ENCODE measurements at places on chromosomes 12 and 14.

GRCh38 chr12:124392271-124392666 is 97.4 kb downstream of the RFLNA start:
- DNase-seq = no peak

GRCh38 chr12:124898200-124898922 is 16.1 kb downstream of the UBC start:
- peak; percentile 44 for DNase-seq

GRCh38 chr14:100748944-100749343 is 22.3 kb downstream of the DLK1 start:
- DNase-seq = no peak

DNA sequence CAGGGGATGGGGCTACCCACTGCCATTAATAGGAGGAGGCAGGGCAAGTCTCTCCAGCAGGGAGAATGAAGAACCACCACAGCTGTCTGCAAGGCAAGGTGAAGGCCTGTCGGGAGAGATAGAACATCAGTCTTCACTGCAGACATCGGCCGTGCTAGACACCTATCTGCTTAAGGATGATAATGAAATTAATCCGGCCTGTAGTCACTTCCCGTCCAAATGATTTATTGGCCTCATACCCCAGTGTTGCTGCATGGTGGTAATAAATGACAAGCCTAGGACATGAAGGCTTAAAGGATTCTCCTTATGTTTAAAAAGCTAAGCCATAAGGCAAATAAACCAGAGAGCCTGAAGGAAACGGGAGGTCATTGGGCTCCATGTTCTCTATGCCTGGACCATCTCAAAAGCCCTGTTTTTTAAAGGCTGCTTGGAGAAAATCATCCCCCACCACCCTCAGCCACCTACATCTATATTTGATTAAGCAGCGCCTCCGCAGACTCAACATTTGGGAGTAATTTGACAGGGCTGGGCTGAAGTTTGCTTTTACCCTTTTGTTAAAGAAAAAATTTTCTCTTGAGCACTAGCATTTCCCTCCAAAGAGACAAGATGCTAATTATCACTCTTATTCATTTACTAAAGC is 137.7 kb downstream of the PLXNC1 start:
- DNase-seq = no peak

DNA sequence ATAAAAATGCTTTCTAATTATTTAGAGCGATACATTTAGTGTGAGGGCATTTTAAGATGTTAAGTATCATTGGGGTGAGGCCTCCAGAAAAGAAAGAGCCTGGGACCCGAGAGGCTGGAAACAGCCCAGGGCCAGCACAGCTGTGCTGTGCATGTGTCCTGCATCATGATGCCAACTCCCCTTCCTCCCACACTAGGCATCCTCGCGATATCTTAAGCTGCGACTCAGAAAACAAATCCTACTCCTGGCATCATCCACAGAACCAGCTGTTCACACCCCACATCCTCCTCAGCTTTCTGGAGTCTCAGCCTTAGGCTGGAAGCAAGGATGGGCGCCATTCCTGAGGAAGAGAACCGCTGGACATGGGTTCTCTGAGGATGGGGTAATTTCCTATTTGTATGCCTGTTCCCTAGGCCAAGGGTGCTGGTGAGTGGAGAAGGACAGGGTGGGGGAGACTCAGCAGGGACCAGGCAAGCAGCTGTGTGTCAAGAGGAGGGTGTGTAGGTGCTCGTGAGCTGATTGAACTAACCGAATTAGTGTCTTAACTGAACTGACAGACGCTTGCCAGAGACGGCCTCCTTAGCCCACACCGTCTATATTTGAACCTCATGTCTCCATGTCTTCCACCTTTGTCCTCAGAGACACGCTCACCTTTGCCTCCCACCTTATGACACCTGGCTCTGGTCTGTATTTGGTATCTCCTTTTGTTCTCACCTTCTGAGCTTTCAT is 15.6 kb upstream of the MCRS1 start:
- no peak for DNase-seq

- no peak for DNase-seq
Measured at GRCh38 chr14:91215381-91215780, 29.1 kb downstream of the GPR68 start.

- no peak for DNase-seq
Measured at GRCh38 chr14:27739657-27740156, 1026.9 kb upstream of the FOXG1 start.

DNA sequence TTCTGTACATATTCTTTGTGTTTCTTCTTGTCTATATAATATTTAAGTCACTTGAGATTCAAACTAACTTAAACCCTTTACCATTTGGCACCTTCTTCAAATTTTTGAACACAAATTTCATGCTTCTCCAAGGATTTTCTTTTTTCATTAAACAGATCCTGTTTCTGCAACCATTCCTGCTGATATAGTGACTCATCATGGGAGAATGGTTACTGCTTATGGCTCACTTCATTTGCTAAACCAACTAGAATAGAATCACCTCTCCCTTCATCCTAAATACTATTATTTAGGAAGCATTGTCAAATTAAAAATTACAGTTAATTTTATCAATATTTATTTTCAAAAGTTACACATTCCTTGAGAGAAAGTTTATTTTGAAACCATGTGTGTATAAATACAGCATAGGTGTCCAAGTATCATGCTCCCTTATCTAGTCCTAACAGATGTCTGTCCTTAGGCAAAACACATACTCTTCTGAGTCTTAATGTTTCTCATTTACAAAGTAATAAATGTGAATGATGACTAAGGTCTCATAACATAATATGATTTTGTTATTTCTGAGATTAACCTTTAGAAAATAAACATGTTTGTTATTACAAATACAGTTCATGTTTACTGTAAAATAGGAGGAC is 40.7 kb downstream of the PLCZ1 start:
- DNase-seq = no peak

DNA sequence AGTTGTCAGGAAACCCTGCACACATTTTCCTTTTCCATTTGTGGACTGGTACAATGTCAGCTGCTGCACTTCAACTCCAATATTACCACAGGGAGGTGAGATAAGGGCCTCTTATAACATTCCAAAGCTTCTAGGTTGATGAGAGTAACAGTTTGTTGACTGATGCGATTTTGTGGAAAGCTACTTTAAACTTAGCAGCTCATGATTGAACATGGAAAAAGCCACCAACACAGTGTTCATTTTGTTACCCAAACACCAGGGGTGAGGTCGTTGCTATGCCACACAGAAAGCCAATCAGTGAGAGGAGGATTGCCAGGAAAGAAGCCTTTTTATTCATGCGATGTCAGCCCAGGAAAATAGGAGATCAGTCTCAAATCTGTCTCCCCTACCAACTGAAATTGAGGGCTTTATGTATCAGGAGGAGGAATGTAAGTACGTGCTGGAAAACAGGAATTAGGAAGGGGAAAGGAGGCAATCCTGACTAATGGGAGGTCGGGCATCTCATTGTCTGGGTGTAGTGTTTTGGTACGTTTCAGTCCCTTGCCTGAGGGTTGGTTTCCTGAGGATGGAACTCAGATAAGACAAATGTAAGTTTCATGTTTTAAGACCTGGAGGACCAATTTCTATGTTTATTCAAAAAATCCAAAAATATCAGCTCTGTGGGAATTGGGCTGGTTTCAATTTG is 92.7 kb upstream of the PLEKHA5 start:
- no peak for DNase-seq

DNA sequence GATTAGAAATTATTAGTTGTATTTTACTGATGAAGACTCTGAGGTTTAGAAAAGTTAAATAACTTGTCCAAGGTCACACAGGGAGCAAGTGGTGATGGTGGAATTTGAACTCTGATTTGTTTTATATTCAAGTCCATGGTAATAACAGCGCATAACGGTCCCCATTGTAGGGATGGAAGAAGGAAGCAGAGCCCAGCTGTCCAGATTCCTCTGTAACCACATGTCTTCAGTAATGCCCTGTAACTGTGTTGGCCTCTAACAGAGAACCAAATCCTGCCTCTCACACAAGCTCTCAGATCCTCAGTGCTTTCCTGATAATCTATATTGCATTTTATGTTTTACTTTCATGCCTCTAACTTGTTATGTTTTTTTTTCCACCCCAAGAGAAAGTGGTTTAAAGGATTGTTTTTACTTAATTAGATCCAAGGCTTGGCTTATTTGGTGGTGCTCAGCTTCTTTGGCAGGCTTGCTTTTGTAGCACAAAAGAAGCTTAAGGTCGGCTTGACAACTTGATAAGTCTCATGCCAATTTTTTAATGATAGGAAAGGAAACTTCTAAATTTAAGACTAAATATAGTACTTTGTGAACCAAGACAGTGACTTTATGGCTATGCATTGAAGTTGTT is 105.1 kb upstream of the SEL1L start:
- DNase-seq = no peak

GRCh38 chr12:15818418-15818817 is 29.2 kb upstream of the EPS8 start:
- DNase-seq = no peak

DNA sequence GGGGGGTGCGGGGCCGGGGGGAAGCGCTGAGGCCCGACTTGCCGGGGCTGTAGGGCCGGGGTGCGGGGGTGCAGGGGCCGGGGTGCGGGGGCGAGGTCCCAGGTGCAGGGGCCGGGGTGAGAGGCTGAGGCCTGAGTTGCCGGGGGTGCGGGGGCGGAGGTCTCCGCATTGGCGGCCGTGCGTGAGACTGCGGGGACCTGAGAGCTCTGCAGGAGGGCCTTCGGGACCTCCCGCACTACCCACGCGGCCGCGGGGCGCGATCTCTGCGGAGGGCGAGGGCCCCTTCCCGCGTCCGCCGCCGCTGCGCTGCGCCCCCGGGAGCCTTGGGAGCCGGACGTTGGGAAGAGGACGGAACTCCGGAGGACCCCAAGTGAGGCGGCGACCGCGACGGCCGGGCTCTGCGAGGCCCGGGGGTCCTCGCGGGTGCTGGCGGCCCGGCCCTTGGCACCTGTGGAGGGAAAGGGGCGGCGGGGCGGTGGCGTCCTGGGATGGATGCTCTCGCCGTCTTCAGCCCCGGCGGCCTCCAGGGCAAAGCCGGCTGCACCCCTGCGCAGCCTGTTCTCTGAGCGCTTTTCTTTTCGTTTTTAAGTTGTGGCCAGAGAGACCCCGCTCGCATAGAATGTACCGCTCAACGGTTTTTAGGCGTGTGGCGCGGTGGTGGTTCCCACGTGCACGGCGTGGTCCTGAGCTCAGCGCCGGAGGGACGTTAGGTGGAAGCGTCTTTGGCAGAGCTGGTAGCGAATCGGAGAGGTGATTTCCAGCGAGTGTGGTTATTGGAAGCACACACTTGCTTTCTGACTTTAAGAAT is 1.3 kb downstream of the PIWIL1 start:
- DNase-seq = no peak

DNA sequence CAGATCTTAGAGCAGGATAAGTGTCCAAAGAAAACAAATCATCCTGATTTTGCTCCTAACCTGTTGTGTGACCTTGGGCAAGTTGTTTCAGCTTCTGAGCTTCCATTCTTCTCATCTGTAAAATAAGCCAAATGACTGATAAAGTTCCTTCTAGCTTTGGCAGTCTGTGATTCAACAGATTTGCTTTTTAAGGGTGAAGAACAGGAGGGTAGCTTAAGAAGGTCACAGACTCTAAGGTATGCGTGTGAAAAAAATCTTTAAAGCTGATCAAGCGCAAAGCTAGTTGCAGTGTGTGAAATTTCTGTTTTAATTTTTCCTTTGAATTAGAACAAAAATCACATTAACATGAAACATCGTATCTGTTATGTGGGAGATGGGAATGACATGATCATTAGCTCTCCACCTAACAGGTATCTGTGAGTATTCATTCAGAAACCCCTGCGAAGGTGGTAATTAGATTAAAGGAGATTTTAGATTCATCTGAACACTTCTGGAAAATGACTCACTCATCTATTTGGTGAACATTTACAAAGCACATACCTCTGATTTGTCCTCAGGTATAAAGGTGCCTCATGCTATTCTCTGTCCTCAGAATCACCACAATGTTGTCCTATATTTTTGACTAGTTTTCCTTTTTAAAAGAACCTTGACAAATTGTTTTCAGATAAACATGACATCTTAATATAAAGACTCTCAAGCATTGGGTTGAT is 131.9 kb upstream of the CPM start:
- DNase-seq = no peak

DNA sequence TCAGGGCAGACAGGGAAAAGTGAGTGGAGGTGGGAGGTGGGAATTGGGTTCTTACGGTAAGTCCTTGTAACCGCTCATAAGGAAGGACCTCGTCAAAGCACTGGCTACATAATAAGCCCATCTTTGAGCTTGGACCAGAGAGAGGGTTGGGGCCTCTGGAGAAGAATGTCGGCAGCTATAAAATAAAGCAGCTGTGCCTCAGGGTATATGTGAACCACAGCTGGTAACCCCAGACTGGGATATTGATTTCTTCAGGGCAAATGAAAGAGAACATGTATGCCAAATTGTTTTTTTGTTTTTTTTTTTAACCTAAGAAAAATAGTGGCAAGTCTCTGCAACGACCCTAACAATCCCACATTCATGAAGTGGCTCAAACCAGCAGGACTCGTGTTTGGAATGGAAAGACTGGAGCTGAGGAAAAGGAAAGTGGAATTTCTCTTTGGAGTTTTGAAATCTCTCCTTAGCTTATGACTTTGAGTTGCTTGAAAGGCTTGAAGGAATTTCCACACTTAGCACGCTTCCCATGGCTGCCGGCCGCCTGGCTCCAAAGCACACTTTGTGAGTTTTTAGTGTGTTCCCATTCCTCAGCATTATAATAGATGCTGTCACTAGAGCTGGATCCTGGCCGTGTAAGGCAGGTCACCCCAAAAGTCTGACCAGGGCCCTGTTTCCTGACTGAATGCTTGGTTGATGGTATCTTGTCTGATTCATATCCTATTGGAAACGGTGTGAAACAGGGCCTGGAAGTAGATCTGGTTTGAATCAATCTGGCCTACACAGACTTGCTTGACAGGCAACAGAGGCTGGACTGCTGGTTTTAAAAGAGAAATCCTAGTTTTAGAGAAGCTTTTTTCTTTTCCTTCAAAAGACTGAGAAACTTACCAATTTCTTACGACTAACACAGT is 244.7 kb downstream of the MSRB3 start:
- DNase-seq = no peak

GRCh38 chr14:58633831-58634230 is 3.9 kb upstream of the DACT1 start:
- DNase-seq = no peak

DNA sequence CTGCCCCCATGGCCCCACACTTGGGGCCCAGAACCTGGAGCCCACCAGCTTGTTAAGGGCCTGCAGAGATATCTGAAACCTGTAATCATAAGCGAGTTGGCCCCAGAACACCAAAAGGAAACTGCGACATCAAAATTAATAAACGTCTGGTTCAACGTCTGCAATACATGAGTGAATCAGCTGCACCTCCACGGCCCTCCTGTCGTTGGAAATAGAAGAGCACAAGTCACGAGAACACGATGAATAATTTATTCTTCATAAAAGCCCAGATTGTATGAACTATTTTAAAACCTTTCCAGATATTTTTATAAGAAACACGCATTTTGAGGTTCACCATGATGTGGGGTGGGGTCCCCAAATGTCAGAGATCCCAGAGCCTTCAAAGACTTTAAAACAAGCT is 9.7 kb upstream of the CMKLR1 start:
- DNase-seq = no peak

- no peak for DNase-seq
Measured at GRCh38 chr12:26783131-26783526, 49.9 kb downstream of the ITPR2 start.

- DNase-seq = no peak
Measured at GRCh38 chr14:67883717-67884116, 64.1 kb downstream of the RAD51B start.

All from activated CD8-positive, alpha-beta memory T cell treated with anti-CD3 and anti-CD28 coated beads for 1 hour (primary cell).